NCI-H2227 treated with DMSO at 0.1 percent for 48 hours (cell line): ENCODE measurements at places on chromosomes 2 and 18.
A peak's percentile ranks its signal among the peaks of the same experiment; 100 is the strongest.

DNA sequence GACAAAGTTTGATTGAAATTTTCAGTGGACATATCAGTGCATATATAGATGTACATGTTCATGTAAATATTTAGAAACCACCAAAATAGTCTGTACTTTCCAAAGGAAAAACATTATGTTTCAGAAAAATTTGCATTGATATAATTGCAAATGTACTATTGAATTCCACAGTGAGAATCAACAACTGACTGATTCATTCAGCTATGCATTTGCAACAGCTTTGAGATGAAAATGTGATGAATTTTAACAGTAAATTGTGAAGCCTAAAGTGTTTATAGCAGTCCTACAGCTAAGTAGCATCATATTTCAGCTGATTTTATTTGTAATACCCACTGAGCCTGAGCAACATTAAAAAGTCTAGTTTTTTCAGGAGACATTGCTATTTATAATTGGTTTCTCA is 1647.4 kb upstream of the DDX18 start:
- no peak for DNase-seq

DNA sequence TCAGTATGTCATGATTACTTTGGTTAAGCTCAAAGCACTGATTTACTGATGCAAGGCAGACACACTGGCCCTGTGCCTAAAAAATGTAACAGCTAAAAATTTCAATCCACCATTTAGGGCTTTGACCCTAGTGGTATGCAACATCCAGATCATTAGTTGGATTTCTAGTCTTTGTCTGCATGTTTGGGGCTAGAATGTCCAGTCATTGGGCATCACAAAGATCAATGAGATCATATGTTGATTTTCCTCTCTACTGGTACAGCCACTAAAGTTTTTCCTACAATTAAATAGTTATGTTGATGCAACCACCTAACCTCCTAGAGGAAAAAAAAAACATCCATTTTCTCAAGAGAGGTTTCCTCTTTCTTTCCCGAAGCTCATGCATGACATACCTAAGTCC is 53.4 kb upstream of the REV1 start:
- no peak for DNase-seq

- peak; percentile 81 for DNase-seq
These were observed 24.6 kb downstream of the MAIP1 start for GRCh38 chr2:199979832-199980628.

- no peak for DNase-seq
These were observed 109.6 kb upstream of the ST6GAL2 start for GRCh38 chr2:106995556-106995955.

DNA sequence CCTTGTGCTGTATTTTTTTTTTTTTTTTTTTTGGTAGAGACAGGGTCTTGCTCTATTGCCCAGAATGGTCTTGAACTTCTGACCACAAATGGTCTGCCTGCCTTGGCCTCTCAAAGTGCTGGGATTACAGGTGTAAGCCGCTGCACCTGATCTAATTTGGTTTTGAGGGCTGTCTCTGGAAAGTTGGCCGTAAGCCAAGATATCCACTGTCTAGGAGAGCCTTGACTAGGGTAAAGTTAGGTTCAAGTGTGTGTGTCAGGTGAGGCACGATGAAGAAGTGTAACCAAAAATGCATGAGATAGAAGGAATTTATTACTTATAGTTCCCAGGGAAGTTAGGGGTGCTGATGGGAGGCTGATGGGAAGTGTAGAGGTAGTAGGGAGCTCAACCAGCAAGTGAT is 46.7 kb downstream of the INO80C start:
- no peak for DNase-seq

DNA sequence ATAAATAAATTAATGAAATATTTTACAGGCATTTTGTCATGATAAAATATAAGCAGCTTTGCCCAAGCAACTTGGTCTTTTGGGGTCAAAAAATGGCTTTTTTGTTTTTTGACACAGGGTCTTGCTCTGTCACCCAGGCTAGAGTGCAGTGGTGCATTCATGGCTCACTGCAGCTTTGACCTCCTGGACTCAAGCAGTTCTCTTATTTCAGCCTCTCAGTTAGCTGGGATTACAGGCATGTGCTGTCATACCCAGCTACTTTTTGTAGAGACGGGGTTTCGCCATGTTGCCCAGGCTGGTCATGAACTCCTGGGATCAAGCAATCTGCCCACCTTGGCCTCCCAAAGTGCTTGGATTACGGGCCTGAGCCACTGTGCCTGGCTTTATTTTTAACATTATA is 51.0 kb downstream of the ABI2 start:
- no peak for DNase-seq

DNA sequence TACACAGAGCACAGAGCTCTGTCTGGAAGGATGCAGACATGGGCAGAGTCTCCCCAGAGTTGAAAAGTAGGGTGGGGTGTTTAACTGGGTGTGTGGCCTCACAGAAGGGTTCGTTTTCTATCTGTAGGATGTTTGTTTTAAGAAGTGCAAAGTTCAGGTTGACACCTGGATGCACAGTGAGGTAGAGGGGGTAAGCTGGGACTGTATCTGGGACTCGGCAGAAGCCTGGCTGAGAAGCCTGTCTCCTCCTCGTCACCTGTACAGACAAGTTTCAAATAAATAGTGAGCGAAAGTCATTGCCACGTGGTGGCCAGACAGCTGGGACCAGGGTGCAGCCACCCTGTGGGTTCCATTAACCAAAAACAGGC is 145.9 kb downstream of the KLHL29 start:
- DNase-seq = no peak

DNA sequence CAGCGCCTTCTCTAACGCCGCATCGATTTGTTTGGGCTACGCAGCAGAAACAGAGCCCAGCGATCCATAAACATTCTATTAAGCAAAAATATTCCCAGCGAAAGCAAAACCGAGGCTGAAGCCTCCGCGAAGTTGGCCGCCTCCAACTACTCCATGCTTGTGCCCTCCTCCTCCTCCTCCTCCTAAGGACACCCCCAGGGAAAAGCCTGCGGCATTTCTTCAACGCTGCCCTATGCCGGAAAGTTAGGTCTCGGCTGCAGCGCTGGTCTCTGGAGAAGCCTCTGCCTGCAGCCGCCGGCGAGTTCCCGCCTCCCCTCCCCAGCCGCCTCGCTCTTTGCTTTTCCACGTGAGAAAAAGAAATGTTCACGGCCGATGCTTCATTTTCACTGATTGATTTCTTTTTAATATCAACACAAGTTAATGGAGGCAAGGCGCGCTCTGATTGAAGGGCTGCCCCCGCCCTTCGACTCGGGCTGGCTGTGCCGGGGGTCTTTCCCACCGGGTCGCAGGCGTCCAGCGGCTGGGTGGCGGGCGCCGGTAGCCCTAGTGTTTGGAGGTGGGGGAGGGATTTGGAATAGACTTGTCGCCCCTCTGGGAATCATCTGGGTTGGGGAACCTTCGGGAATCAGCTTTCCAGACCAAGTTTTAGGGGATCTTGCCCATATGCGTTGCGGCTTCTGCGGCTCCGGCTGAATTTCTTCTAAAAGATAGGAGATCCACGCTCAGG is 3.9 kb downstream of the NRP2 start:
- DNase-seq = no peak

DNA sequence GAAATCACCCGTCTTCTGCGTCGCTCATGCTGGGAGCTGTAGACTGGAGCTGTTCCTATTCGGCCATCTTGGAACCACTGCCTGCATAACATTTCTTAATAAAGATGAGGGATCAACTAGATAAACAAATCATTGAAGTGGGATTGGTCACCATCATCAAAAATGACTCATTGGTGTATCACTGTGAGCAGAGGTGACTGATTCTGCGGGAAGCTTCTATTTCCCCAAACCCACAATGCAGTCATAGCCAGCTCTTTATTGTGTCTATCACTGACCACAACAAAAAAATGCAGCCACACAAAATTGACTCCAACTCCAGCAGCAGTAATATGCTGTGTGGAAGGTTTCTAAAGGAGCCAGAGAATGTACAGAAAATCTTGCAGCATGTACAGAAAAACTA is 630.7 kb upstream of the HS6ST1 start:
- DNase-seq = no peak

GRCh38 chr2:1593371-1594122 is 150.8 kb downstream of the PXDN start:
- DNase-seq = no peak

- peak; percentile 26 for DNase-seq
These were observed 353.8 kb downstream of the RND3 start for GRCh38 chr2:150133623-150134022.
